GM12878 (cell line): ENCODE measurements at places on chromosomes 13 and 19. TPM values are rescaled to one million over a fixed set of nuclear protein-coding genes. Genes with fewer than 3 reads are reported as not detected.

The MAMSTR gene
- 0.32 and 0.33 TPM in 2 replicates for total RNA-seq

The CCDC9 gene
- 16.7 and 17.5 TPM in 2 replicates for total RNA-seq

The TNNT1 gene
- 0.62 TPM in 1 of 2 replicates, not detected in the other for total RNA-seq

The ZNF223 gene
- not detected in 2 replicates for total RNA-seq

The OR4F17 gene
- total RNA-seq = 0.56 TPM in 1 of 2 replicates, not detected in the other

The HAUS8 gene
- 32.0 and 36.8 TPM in 2 replicates for total RNA-seq

The PRKCG gene
- not detected in 2 replicates for total RNA-seq

The ZNF615 gene
- total RNA-seq = 4.7 and 5.7 TPM in 2 replicates

The FPR3 gene
- not detected in 2 replicates for total RNA-seq

- DNase-seq = no peak
- H3K27ac ChIP-seq = no peak overlapping the region
- no peak overlapping the region for H3K4me3 ChIP-seq
Observed at GRCh38 chr19:46386151-46386550, 27.2 kb downstream of the CCDC8 start.

DNA sequence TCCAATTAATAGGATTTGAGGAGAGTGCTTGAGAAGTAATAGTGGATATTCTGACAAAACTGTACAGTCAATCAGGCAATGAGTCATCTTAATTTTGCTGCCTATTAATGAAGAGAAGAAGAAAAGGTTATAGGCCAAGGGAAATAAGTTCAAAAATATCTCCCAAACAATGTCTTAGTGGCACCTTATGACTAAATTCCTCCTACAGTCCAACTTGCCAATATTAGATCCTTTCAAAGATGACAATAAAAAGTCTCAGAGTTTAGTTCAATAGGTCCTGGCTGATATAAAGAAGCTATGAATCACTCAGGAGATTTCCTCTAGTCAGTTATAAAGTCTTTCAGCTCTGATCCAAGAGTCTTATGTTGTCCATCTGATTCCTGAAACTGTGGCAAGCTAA, 27.9 kb downstream of the UGGT2 start:
- no peaks in the 10 kb centered on the region; the same call in 1 of the 2 replicates for H3K36me3 ChIP-seq
- no peaks in the 10 kb centered on the region for H3K27me3 ChIP-seq
- H3K27ac ChIP-seq = no peak overlapping the region
- H3K4me1 ChIP-seq = no peaks in the 10 kb centered on the region

DNA sequence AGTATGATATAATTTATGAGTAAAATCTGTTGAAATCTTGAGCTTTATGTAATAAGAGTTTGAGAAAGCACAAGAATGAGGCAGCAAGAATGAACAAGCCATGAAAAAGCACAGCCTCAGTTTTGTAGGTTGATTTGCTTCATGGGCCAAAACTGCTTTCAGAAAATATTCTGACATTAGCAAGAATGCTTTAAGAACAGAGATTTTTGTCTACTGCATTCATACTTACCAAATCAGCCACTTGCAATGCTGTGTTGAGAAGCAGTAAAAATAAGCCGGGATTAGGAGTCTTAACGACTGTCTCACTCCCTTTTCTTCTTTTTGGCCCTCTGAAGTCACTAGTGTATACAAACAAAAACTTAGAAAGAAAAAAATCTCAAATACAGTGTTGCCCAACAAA, 114.5 kb downstream of the POSTN start:
- DNase-seq = no peak
- no peaks in the 10 kb centered on the region for H3K27me3 ChIP-seq
- H3K27ac ChIP-seq = no peak overlapping the region
- H3K4me3 ChIP-seq = no peak overlapping the region
- H3K36me3 ChIP-seq = no peaks in the 10 kb centered on the region
- H3K4me1 ChIP-seq = no peaks in the 10 kb centered on the region

DNA sequence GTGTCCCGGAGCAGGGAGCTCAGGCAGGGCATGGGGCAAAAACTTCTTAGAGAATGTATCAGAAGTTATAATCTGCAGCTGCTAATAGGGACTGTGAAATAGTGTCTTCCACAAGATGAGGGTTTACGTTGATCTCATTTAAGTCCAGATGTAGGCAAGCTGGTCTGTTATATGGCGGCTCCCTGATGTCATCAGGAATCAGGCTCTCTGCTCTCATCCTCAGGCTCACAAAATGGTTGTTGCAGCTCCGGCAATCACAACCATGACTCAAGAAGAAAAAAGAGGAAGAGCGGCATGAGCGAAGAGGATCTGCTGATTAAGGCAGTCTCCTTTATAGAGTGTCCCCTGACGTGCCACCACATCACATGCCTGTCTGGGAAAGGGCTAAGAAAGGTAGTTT, 191.3 kb downstream of the KLF5 start:
- no peaks in the 10 kb centered on the region for H3K27me3 ChIP-seq
- no peak for DNase-seq
- no peaks in the 10 kb centered on the region for H3K36me3 ChIP-seq
- H3K4me1 ChIP-seq = no peaks in the 10 kb centered on the region

GRCh38 chr13:111469916-111470506, 149.6 kb downstream of the TEX29 start:
- H3K4me3 ChIP-seq = no peak overlapping the region
- H3K27ac ChIP-seq = no peak overlapping the region
- H3K4me1 ChIP-seq = no peaks in the 10 kb centered on the region

DNA sequence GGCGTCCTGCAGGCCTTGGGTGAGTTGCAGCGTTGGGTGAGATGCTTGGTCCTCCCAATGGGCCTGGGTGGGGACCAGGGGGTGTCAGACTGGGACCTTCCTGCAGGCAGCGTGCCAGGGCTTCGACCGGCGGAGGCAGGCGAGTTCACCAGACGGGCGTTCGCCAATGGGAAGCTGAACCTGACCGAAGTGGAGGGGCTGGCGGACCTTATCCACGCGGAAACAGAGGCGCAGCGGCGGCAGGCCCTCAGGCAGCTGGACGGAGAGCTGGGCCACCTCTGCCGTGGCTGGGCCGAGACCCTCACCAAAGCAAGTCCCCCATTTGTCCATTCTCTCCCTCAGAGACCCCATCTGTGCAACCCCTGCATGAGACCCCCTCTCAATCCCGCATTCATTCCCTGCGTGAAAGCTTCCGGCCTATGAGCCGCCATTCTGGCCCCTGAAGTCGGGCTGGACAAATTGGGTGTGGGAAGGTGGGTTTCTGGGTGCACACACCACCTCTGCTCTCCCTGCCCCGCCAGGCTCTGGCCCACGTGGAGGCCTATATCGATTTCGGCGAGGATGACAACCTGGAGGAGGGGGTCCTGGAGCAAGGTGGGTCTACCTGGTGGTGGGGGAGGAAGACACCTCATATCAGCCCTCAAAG, 1.2 kb downstream of the GTPBP3 start:
- no peak overlapping the region for H3K27ac ChIP-seq
- no peaks in the 10 kb centered on the region; the same call in 1 of the 2 replicates for H3K36me3 ChIP-seq
- peak overlapping the region; percentile 100 for H3K4me3 ChIP-seq
- peaks cover 21% of the 10 kb centered on the region for H3K4me1 ChIP-seq
- H3K27me3 ChIP-seq = no peaks in the 10 kb centered on the region

DNA sequence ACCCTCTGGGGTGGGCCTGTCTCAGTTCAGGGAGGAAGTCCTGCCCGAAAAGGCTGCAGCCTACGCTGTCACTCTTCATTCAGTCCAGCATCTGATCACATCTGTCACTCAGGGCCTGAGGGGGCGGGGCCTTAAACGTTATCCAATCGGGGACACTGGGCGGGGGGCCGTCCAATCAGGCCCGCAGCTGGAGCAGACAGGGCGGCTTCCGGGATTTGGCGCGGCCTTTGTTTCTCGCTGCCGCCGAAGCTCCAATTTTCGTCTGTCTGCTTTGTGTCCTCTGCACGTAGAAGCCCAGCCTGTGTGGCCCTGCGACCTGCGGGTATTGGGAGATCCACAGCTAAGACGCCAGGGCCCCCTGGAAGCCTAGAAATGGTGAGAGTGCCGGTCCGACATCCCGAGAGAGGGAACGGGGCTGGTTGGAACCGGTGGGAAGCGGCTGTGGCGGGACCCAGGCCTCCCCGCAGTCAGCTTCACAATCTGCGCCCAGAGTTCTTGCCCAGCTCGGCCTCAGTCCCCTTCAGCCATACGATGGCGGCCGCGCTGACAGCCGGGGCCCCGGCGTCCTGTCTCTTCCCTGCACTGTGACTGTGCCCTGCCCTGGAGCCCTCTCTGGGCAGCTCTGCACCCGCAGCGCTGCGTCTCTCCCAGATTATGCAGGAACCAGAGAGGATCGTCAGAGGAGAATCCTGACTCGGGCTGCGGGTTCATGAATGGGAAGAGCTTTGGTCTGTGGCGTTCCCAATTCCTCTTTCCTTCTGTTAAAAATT, at the start of gene ZNF730:
Gene ZNF730, plus strand, starts transcription at position 224 of the 770 bp plus-strand sequence. Its CDS starts 149 bp downstream, at position 373.
- H3K27me3 ChIP-seq = no peaks in the 10 kb centered on the region
- peak; percentile 13 for DNase-seq
- H3K4me3 ChIP-seq = no peak within 1 kb of the TSS
- no peaks in the 10 kb centered on the region for H3K36me3 ChIP-seq
- H3K4me1 ChIP-seq = no peaks in the 10 kb centered on the region

DNA sequence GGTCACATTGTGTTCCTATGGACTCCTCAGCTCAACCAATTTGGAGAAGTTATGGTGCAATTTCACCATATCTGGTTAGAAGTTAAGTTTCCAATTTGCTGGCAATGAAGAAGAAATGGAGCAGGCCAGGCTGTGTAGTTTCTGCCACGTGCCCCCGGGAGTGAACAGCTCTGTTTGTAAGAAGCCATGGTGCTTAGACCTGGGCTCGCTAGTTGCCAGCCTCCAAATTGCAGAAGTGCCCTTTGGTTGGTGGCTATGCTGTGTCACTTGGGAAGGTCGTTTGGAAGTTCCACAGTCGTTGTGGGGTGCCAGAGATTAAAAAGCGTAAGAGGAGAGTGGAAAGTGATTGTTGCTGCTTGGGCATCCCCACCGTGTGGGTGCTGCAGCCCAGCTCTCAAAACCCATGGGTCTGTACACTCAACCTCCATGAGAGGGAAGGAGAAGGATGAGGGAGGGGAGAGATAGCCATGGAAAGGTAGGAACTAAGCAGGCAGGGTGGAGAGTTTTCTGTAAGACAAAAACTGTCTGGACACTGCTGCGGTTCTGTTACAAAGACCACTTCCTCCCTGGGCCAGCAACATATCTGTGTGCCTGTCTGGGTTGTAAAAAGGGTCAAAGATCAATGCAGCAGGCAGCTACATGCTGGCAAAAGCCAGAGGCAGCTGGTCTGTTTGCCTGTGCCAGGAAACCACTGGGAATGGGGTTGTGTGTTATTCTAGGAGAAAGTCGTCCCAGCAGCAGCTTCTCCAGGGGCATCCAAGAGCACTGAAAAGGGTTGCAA, 10.8 kb downstream of the ALOX5AP start:
- no peak for DNase-seq
- peaks cover 2% of the 10 kb centered on the region; the same call in 1 of the 2 replicates for H3K36me3 ChIP-seq
- no peak overlapping the region for H3K27ac ChIP-seq
- peaks cover 18% of the 10 kb centered on the region for H3K4me1 ChIP-seq

- no peak overlapping the region for H3K27ac ChIP-seq
- DNase-seq = no peak
- no peak overlapping the region for H3K4me3 ChIP-seq
- no peaks in the 10 kb centered on the region for H3K27me3 ChIP-seq
- H3K4me1 ChIP-seq = no peaks in the 10 kb centered on the region
- no peaks in the 10 kb centered on the region for H3K36me3 ChIP-seq
Observed at GRCh38 chr13:101399365-101399764, 16.9 kb downstream of the NALCN start.

DNA sequence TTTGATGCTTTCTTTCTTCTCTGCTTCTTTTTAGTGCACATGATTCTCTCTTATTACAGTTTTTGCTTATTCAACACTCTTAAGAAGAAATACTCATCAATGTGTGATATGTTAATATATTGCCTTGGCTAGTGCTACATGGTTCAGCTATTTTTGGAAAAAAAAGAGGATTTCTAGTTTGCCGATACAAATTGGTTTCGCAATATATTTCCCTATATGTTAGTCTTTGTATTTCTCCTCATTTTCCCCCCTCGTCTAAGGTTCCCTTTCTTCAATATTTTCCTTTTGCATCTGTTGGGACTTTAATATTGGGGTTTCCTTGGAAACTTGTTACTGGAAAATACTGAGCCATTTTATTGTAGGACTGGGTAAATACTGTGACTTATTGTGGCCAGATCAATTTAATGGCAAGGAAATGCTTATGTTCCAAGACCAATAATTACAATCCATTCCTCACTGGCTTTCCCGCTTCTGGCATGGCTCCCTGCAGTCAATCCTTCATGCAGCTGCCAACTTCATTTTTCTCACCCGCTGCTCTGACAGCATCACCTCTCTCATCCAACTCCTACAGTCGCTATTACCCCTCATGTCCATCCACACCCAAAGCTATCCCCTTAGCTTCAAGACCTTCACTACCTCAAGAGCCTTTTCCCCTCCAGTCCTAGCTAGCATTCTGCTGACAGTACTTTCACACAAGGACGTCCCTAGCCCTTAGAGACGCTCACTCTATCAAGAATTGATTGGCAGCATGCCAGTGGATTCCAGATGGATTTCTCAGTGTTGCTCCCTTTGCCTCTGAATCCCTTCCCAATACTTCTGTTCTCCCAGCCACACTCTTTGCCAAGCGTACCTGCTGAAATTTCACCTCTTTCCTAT, 280.1 kb upstream of the TMTC4 start:
- H3K36me3 ChIP-seq = no peaks in the 10 kb centered on the region
- no peak overlapping the region for H3K27ac ChIP-seq
- H3K4me1 ChIP-seq = no peaks in the 10 kb centered on the region
- H3K4me3 ChIP-seq = no peak overlapping the region

DNA sequence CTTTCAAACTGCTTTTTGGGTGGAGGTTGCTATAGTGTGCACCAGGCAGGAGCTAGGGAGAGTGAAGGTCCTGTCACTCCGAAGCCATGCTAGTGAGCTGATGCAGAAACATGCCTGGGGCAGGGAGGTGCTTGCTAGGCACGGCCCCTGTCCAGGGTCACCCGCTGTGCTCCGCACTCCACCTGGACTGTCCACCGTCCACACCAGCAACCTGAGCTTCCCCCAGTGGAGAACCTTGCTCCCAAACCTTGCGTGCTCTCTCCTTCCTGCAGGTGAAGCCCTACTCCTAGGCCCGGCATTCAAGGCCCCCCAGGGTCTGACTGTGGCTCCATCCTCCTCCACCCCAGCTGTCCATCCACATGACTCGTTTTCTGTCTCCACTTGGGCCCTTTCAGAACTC, 12.3 kb downstream of the SLC15A1 start:
- no peaks in the 10 kb centered on the region for H3K36me3 ChIP-seq
- no peaks in the 10 kb centered on the region; the same call in 1 of the 2 replicates for H3K27me3 ChIP-seq

DNA sequence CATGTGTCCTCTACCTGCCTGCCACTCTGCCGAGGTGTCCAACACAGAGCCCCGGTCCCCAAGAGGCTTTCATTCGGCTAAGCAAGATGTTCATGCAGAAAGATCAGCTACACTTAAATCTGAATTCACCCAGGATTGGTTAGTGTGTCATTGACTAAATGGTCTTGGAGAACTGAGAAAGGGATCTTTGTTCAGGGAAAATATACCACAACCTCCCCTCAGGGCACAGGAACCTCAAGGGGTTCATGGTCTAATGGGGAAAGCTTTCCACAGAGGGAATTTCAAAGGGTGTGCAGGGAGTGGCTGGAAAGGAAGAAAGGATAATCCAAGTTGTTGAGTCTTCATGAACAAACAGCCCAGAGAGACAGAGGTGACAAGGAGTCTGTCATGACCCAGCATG, 14.4 kb upstream of the POP4 start:
- no peaks in the 10 kb centered on the region; the same call in 1 of the 2 replicates for H3K27me3 ChIP-seq
- H3K4me3 ChIP-seq = no peak overlapping the region
- no peak for DNase-seq
- no peak overlapping the region for H3K27ac ChIP-seq
- H3K4me1 ChIP-seq = peaks cover 6% of the 10 kb centered on the region

- H3K27ac ChIP-seq = no peak overlapping the region
- H3K4me1 ChIP-seq = no peaks in the 10 kb centered on the region
- DNase-seq = no peak
- no peaks in the 10 kb centered on the region for H3K36me3 ChIP-seq
Observed at GRCh38 chr19:35048911-35049411, 7.4 kb downstream of the HPN start.
